ENCODE measurements at places on chromosomes 3 and 15.

- peak; percentile 12 for DNase-seq
These were observed 13.0 kb upstream of the CSK start for GRCh38 chr15:74768771-74769342.

DNA sequence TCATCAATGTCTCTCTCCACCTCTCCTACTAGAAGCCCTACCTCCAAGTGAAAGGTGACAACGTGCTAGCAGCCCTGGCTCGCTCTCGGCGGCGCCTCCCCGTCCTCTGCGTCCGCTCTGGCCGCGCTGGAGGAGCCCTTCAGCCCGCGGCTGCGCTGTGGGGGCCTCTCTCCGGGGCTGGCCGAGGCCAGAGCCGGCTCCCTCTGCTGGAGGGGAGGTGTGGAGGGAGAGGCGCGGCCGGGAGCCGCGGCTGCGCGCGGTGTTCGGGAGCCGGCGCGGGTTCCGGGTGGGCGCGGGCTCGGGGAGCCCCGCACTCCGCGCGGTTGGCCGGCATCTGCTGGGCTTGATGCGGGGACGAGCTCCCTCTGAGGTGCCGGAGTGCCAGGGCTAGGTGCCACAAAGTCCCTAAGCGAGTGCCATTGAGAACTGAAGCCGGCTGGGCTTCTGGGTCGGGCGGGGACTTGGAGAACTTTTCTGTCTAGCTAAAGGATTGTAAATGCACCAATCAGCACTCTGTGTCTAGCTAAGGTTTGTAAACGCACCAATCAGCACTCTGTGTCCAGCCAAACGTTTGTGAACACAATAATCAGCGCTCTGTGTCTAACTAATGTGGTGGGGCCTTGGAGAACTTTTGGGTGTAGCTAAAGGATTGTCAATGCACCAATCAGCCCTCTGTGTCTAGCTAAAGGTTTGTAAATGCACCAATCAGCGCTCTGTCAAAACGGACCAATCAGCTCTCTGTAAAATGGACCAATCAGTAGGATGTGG is 84.8 kb upstream of the ARRDC4 start:
- no peak for DNase-seq

GRCh38 chr15:56202701-56203100 is 41.0 kb downstream of the RFX7 start:
- no peak for DNase-seq

DNA sequence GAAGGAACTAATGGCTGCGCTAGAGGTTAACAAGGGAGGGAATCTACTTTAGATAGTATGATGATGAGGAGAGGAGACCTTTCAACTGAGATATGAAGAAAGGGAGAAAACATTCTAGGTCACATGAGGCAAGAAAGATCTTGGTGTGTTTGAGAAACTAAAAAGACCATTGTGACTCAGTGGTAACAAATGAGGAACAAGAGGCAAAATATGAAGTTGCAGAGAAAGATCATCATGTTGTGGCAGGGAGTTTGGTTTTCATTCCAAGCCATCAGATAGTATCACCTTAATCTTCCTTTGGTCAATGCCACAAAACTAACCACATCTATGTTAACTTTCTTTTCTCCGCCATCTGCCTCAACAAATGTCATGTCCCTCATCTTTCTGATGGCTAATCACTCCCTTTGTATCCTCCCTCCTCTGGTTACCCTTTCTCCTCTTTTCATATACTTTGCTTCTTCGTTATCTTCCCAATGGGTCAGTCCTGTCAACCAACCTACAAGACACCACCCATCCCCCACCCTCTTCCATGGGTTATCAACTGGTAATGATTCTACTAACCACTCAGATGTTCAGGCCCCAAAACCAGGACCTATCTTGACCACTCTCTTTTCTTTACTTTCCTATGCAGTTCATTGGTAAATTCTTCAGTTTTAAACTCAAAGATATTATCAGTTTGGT is 2.4 kb upstream of the PDCD6IP start:
- no peak for DNase-seq

DNA sequence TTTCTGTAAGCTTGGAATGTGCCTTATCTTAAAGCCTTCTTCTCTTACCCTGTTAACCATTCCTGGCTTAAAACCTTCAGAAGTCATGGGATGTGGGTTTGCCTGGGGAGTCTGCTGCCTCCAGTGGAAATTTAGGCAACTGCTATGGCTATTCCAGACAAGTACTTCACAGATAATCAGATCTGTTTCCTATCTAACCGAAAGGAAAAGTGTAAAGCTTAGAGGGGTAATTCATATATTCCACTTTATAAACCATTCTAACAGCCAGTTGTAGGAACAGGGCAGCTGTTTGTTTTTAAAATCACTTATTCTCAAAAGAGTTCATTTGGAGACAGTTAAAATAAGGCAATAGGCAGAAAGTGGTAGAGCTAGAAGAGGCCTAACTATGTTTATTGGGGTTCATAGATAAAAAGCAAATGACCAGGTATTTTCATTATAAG is 219.9 kb downstream of the TCF12 start:
- no peak for DNase-seq

DNA sequence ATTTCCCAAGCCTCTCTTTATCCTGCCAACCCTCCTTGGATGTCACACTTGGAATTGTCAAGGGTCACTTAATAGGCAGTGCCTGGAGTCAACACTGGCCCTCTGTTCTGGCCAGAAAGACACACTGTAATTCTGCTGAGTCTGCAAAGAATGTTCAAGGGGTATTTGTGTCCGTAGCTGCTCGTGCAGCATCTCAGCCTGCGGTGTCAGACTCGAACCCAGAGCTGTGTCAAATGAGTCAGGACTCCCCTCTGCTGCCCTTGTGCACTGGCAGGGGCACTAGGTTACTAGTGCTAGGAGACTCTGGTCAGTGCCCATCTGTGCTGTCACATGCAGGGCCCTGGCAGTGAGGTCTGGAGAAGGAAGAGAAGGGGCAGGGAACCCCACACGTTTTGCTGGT is 795 bp upstream of the AHSG start:
- DNase-seq = no peak

GRCh38 chr3:22732641-22733040 is 470.5 kb upstream of the UBE2E2 start:
- no peak for DNase-seq

- DNase-seq = no peak
These were observed 12.6 kb downstream of the CCR5 start for GRCh38 chr3:46383211-46383950.

GRCh38 chr3:160434071-160434470 is 15.5 kb downstream of the TRIM59 start:
- no peak for DNase-seq

DNA sequence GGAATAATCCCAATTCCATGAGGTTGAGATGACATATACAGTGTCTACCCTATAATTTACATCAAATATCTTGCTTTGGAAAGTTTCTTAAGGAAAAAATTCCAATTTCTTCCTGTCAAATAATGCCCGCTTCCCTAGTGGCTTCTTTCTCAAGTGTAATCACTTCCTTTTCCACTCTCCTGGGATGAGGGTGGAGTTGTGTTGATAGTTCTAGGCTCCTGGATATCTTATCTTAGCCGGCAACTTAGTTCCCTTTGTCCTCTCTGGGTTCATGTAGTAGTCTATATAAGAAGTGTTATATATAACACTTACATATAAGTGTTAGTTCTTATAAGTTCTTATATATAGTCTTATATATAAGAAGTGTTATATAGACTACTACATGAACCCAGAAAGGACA is 10.9 kb downstream of the TAGLN3 start:
- no peak for DNase-seq

DNA sequence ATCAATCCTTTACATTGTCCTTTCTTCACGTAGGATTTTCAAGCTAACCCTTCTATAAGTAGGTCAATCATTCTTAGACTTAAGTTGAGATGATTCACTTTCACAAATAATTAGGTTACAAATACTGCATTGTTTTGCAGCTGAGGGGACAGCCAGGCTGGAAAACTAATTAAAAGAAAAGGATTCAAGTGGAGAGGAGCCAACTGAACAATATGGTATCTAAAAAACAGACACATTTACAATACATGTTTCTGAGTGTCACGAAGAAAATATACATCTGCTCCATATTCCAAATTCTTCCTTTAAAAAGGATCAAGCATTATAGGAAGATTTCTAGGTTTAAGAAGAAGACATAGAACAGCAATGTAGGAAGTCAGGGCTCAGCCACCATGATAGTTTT is 70.2 kb downstream of the PEAK1 start:
- no peak for DNase-seq

GRCh38 chr3:45572755-45573154 is 21.8 kb upstream of the LIMD1 start:
- DNase-seq = no peak

DNA sequence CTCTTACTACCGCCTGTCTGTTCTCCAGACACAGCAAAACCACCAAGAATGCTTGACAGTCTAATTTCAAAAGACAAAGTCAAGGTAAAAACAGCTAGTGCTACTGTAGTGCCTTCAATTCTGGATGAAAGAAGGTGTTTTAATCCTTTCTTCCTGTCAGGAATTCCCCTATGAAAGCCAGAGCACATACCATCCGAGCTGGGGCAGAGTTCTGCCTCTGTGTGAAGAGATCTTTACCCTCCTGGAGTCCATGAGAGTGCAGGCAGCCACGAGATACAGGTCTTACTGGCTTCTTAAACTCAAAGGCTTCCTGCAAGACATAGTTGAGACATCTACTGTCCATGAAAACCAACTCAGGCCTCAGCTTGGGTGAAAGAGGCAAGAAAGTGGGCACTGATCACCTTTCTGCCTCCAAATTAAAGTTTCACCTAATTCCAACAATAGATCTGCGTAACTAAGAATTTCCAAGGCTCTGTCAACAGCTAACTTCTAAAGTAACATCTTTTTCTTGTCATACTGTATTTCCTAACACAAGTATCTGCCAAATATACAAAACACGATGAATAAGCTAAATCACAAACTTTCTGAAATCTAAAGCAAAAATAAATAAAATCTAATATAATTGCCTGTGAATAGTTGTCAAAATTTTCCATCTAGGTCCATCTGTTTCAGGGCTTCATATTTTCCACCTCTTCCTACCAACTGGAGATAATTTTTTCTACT is 7.5 kb downstream of the CDC25A start:
- no peak for DNase-seq

DNA sequence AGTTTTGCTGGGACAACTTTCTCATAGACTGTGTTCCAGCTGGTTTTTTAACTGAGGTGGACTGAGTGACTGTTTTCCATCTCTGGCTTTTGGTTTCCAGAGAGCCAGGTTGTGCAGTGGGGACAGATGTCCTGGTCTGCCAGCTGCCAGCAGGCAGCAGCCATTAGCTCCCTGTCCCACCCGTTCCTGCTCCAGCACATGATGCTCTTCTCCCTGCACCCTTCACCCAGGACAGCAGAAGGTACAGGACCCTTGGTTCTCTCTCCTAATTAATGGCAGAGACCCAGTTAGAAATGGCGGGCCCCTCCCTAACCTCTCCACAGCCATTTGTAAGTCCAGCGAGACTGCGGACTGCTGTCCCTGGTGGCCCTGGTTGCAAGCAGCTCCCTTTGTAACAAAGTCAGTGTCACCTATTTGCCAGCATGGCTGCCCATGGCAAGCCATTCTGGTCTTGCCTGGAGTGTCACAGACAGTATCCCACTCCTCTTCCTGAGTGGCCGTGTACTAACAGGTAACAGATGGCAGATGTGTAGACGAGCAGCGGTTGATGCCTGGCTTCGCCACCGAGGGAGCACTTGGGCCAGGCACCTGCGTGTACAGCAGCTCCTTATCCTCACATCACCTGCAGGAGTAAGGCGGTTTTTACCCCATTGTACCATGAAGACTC is 148.3 kb downstream of the DNAJB8 start:
- DNase-seq = no peak

- no peak for DNase-seq
These were observed 228.9 kb upstream of the MRPL3 start for GRCh38 chr3:131731709-131732108.

DNA sequence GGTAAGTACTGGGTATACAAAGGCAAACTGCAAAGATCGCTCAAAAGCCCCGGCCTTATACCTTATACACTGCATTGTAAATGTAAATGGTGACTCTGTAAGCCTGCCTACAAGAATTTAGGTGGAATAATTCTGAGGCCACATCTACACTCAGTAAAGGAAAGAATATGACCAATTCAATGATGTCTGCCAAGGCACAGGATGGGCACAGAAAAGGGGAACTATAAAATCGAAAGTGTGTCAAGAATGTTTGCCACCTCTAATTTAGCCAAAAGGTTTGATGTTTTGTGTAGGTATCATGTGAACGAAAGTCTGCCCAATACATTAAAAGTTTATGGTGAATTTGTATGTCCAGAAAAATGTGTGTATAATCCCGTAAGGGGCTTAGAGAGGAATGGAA is 96.1 kb downstream of the FOXP1 start:
- DNase-seq = no peak

GRCh38 chr15:44729408-44730127 is 6.8 kb upstream of the TRIM69 start:
- no peak for DNase-seq

- no peak for DNase-seq
These were observed 314 bp upstream of the TMED3 start for GRCh38 chr15:79310612-79310984.

- DNase-seq = no peak
These were observed 42.5 kb downstream of the IL16 start for GRCh38 chr15:81239190-81239589.

DNA sequence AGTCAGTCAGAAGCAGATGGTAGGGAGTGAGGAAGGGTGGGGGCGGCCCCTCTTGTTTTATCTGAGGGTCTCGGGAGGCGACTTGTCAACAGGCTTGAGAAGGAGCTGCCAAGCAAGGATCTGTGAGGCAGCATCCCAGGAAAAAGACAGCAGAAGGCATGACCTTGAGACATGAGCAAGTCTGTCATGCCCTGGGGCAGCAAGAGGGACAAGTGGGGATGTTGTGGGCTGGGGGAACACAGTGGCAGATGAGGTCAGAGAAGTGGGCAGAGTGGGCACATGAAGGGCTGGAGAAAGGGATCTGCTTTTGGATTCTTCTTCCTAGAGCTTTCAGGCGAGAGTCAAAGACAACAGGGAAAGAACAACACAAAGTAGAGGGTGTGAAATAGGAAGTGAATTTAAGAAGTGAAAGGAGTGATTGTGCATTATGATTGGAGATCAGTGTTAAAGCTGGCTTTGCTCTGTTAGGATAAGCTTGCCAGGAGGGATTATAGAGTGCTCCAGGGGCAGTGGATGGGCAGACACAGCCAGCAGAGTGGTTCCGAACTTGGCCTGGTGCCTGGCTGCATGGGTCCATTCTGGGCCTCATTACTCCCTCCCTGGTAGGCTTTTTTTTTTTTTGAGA is 73.3 kb downstream of the USP13 start:
- DNase-seq = no peak

DNA sequence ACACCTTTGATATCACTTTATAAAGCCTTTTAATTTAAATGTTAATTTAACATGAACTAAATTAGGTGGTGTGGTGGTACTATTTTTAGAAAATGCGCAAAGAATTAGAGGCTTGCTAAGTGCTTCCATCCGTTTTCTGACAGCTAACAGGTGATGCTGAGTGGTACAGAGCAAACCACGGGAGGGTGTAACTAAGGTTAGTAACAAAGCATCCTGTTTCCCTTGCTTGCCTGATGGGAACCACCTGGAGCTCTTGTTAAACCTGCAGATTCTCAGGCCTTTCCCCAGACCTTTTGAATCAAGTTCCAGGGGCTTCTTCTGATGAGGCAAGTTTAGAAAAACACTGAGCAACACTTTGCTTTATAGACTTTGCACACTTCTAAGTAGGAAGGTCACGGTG is 101.0 kb downstream of the ATG7 start:
- no peak for DNase-seq

- no peak for DNase-seq
These were observed 530.8 kb downstream of the SOX2 start for GRCh38 chr3:182242489-182242942.

All from bone marrow (tissue), 2 donors.